AG09309 (cell line): ENCODE measurements at places on chromosomes 12 and 14.

DNA sequence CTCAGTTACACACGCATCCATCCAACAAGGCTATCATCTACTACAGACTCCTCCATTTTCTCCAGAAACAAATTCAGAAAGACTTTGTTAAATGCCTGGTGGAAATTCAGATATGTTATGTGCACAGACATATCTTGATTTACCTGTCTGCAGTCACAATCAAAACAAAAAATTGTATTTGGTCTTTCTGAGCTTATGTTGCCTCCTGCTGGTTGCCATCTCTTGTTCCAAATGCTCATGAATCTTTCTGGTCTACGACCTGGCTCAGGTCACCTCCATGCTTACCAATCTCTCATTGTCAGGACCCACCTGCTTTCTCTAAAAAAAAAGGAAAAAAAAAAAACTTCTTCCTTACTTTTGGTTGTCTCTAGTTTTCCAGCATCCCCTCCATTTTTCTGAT is 169.2 kb upstream of the PLXNC1 start:
- peak; percentile 10 for DNase-seq

DNA sequence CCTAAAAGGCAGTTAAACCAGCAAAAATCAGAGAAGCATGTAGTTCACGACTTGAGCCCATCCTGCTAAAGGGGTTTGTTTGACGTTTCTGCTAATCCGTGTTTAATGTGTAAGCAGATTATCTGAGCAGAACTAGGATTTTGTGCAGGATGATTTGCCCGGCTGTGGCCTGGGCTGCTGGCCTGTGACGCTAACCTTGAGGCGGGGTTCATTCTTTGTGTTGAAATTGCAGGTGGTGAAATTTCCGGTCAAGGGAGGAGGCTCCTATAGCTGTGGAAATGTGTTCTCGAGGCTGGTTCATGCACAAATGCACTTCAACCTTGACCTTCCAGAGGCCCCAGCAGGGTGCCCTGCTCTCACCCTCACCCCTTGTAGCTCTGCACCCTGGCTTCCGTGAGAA is 63.7 kb downstream of the SLC24A4 start:
- DNase-seq, result no peak

- peak; percentile 81 for DNase-seq
Observed at GRCh38 chr12:11746024-11746771, 96.7 kb downstream of the ETV6 start.

- DNase-seq, result no peak
Observed at GRCh38 chr12:103811791-103812190, 29.2 kb downstream of the NT5DC3 start.

DNA sequence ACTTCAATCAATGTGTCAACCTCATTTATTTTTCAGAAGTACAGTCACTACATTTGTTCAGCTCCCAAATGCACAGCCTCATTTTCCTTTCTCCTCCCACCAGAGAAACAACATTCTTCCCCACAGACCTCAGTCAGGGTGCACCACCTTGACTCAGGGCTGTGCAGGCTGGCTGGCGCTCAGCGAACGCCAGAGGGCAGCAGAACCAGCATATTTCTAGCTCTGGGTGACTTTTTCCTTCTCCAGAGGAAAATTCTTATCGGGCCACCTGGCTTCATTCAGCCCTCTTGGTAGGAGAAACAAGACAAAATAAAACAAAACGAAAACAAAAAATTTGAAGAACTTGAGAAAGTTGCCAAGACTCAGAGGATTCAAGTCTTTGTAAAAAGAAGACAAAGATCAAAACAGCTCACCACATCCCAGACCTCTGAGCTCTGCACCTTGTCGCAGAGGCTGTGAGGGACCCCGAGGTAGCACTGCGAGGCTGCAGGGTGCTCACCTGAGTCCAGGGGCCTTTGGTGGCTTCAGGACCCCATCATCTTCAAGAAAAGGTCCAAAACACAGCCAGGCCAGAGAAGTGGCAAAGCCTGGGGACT is 33.7 kb downstream of the PAH start:
- DNase-seq, result no peak

- no peak for DNase-seq
Observed at GRCh38 chr12:38919191-38919590, 13.8 kb upstream of the CPNE8 start.

GRCh38 chr14:93430315-93431035 is at the start of gene UNC79:
UNC79 (plus strand) TSS chr14:93430939; CDS start chr14:93431030, 91 bp downstream.
- no peak for DNase-seq

- no peak for DNase-seq
Observed at GRCh38 chr12:67593041-67593440, 55.5 kb upstream of the DYRK2 start.

- no peak for DNase-seq
Observed at GRCh38 chr12:79857675-79858074, 77.2 kb downstream of the PPP1R12A start.

- no peak for DNase-seq
Observed at GRCh38 chr14:93045211-93045674, 70.5 kb downstream of the ITPK1 start.

GRCh38 chr12:5481645-5482044 is 49.7 kb downstream of the NTF3 start:
- DNase-seq, result no peak

GRCh38 chr14:70655110-70655826 is 13.6 kb downstream of the TTC9 start:
- no peak for DNase-seq

- DNase-seq, result no peak
Observed at GRCh38 chr14:68357777-68358176, 435.1 kb downstream of the ZFP36L1 start.

DNA sequence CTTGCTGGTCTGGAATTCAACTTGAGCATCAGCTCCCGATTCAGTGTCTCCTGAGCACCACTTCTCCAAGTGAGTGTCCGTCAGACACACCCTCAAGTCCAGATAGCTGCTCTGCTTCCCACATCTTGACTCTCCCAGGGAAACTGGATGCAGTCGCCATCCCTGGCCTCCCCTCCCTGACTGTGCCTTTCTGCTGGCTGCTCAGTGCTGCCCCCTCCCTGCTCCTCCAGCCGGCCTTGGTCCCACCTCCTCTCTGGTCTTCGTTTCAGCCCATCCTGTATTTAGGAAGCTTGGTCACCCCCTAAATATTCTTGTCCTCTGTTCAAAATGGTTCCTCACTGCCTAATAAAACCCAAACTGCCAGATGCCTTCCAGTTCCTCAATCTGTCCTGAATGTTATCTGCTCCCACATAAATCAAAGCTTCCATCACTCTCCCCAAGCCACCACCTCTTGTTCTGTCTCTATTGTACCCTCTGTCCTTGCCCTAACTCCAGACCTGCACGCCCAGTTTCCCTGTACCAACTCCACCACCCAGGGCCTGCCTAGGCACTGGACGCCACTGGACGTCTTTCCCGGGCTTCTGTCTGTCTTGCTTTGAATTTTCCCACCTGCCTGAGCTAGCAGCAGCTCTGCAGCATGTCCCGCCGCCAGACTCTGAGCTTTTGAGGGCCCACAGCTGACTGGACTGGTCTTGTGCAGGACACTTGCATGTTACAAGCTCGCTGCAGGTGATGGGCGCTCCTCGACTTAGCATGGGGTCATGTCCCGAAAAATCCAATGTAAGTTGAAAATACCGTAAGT is 33.8 kb downstream of the CCDC92 start:
- no peak for DNase-seq

- DNase-seq, result no peak
Observed at GRCh38 chr12:3723916-3724805, 28.7 kb downstream of the CRACR2A start.

GRCh38 chr12:131378176-131378842 is 332.6 kb upstream of the SFSWAP start:
- DNase-seq, result no peak

DNA sequence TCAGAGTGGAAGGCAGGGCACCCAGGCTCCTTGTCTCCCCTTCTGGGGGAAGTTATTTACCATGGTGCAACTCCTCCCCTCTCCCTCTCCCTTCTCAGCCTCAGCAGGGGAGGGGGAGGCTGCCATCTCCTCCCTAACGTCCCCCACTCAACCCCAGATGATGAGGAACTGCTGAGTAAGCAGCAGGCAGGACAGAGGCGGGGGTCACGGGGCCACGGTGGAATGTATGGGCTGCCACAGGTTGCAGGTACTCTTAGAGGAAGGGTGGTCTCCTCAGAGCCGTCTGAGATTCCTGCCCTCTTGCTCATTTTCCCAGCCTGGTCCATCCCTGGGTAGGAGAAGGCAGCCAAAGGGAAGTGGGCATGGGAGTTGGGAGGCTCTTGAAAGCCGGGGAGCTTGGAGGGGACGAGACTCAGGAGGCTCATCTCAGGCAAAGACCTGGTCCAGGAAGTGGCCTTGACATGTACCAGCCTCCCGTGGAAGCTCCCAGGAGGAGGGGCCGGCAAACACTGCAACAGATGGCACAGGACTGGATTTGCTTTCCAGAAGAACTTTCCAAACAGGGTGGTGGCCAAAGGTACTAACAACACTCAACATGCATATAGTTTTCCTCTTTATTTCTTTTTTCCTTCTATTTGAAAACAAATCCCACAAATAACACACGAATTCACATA is 19.0 kb downstream of the RIN3 start:
- DNase-seq, result no peak

DNA sequence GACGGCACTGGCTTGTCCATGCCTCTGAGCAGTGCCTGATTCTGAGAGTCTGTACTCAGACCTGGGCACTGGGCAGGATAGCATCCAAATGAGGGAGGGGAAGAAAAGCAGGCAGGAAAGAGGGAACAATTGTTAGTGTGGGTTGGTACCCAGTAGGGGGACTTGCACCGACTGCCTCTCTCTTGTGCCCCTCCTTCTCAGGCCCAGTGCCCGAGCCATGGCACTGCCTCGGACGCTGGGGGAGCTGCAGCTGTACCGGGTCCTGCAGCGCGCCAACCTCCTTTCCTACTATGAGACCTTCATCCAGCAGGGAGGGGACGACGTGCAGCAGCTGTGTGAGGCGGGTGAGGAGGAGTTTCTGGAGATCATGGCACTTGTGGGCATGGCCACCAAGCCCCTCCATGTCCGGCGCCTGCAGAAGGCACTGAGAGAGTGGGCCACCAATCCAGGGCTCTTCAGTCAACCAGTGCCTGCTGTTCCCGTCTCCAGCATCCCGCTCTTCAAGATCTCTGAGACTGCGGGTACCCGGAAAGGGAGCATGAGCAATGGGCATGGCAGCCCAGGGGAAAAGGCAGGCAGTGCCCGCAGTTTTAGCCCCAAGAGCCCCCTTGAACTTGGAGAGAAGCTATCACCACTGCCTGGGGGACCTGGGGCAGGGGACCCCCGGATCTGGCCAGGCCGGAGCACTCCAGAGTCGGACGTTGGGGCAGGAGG is 2.2 kb downstream of the NAB2 start:
- DNase-seq, result no peak

GRCh38 chr12:64652346-64652745 is 42.1 kb downstream of the RASSF3 start:
- DNase-seq, result no peak

GRCh38 chr14:35046751-35047536 is 872 bp downstream of the FAM177A1 start:
- no peak for DNase-seq

DNA sequence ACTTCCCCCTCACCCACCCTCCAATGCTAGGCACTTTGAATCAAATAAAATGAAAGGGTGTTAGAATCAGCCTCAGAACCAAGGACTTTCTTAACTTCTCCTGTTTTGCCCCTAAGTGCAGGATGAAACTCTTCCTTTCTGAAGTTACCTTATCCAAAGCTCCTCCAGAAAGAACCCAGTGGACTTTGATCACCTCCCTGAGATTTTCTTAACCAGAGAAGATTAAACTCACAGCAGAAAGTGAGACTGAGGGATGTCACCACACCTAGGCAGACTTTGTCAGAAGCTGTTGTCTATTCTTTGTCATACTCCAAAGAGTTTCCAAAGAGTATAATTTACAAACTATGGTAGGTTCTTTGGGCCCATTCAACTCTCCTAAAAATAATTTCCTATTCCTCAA is 14.2 kb upstream of the RNASE3 start:
- no peak for DNase-seq

GRCh38 chr14:55556929-55557623 is 22.9 kb upstream of the KTN1 start:
- peak; percentile 79 for DNase-seq

DNA sequence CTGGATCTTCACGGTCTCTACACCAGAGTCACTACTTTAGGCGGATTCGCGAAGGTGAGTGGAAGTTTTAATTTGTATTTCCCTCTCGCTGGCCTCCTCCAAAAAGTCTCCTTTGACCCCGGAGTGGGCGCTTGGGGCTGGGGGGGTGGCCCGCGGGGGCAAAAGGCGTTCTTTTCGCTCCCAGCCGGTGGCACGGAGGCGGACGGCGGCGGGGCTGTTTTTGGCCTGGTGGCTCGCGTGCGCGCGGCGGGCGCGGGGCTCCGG is 510 bp downstream of the ARID2 start:
- no peak for DNase-seq

DNA sequence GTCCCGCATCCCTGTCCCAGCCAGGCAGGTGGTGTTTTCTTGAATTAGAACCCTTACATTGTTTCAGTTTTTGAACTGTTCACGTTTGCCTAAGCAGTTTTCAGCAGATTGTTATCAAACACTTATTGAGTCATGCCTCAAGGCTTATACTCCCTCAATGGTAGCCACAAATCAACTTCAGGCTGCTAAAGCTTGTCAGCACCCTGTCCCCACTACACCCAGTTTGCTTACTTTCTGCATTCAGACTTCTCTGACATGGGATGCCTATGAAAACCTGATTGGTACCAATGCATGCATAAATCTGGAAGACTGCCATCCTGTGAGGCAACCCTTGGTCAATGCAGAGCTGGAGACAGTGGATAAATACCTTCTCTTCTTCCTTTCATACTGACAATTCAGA is 225.4 kb downstream of the BTG1 start:
- no peak for DNase-seq

GRCh38 chr14:104685998-104686610 is 3.3 kb upstream of the INF2 start:
- DNase-seq, result no peak

DNA sequence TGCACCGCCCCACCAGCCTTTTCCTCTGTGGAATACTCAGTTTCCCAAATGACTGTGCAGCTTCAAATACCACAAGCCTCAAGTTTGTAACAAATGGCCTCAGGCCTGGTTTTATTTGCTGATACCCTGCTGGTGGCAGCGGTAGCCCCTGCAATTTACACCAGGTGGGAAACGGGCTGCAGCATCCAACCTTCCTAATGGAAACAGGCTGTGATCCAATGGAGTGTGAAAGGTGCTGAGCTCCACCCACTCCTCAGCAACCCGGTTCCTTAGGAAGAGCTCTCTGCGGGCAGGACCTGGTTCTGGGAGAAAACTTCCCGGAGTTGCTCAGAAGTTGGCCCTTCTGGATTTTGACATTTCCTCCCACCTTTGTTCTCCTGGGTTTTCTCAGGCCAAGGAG is 41.7 kb upstream of the LTA4H start:
- no peak for DNase-seq

DNA sequence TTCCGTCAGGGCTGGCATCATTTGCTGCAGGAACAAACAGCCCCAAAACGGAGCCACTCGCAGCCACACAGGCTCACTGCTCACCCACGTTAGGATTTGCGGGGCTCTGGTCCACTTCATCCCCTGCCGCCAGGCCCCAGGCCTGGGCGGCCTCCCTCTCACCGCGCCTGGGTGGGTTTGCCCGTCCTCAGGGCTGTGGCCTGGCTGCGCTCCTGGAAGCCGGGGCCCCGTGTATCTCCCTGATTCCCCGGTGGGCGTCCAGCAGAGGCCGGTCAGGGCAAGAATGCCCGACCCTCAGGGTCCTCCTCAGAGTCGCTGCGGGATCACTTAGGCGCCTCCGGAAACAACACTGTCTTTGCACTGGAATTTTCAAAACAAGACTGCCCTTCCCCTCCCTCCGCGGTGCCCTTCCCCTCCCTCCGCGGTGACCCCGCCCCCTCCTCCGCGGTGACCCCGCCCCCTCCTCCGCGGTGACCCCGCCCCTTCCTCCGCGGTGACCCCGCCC is 15.7 kb upstream of the FBRSL1 start:
- DNase-seq, result no peak
